Skin of body (tissue), 3 donors: ENCODE measurements at places on chromosomes 12 and 14. TPM values are rescaled to one million over a fixed set of nuclear protein-coding genes. Genes with fewer than 3 reads are reported as not detected.

Gene CLEC1A
- 2.8 TPM for total RNA-seq

Gene FBRSL1
- total RNA-seq = 5.0 TPM

Gene BDKRB1
- total RNA-seq = 0.20 TPM

Gene EXOC3L4
- total RNA-seq = 0.30 TPM

Gene GRIN2B
- 0.30 TPM for total RNA-seq

Gene OVCH1
- 0.30 TPM for total RNA-seq

Gene TAS2R9
- total RNA-seq = not detected

Gene CD27
- total RNA-seq = 0.20 TPM

Gene STXBP6
- 7.6 TPM for total RNA-seq

Gene KRT8
- total RNA-seq = 16.2 TPM

Gene NINJ2
- 2.3 TPM for total RNA-seq

Gene DAO
- total RNA-seq = not detected

- no peak for DNase-seq
These were observed 26.3 kb downstream of the BATF start for GRCh38 chr14:75548544-75548943.

DNA sequence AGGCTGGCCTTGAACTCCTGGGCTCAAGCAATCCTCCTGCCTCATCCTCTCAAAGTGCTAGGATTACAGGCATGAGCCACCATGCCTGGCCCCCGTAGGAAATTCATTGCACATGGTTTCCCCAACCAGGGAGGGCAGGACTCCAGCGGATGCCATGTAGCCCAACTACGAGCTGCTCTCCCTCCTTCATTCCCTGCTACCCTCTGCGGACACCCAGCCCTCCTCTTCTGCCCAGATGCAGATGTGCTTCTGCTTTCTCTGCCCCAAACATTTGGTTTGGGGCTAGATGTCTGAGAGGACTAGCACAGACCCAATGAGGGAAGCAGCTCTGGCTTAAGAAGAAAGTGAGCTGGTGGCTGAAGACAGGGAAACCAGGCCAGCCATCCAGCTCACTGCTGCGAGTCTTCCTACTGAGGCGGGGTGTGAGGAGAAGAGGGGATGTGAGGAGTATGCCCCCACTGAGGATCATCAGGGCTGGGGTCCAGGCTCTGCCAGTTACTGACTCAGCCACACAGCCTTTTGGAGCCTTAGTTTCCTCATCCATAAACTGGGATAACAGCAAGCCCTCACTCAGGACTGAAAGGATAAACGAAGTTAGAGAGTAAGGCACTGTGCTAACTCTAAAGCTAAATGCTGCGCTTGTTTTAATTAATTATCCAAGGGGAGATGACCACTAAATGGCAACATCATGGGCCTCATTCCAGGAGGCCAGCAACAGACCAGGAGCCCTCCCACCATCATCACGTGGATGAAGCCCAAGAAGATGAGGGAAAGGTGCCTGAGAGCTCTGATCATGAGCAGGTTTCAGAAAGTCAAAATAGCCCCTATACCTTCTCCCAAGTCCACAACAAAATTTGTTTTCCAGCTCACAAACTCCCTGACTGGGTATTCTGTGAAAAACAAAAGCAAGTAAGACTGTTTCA, 10.9 kb downstream of the CTDSP2 start:
- DNase-seq = no peak

GRCh38 chr12:68114606-68115005, 44.9 kb downstream of the IFNG start:
- peak; percentile 90 for DNase-seq

DNA sequence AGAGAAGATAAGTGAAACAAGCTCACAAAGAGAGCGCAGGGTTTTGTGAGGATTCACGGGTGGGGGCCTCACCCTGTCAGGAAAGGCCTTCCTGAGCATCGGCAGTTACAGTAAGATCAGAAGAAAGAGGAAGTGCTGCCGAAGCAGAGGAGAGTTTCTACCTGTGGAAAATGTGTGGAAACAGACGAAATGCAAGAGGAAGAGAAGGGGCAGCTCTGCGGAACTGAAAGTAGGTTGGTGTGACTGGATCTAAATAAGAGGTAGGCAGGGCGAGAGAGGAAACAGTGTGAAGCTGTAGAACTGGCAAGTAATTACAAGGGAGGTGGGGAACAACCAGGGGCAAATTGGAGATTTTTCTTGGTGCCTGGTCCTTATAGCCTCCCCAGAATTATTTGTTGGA, 2.6 kb downstream of the GPR68 start:
- DNase-seq = no peak

GRCh38 chr12:28908646-28909045, 240.4 kb upstream of the FAR2 start:
- DNase-seq = no peak

GRCh38 chr14:100159094-100159864, at the start of gene DEGS2:
Gene DEGS2, minus strand, starts transcription at chr14:100159645. Its CDS starts 58 bp downstream, at chr14:100159587.
- no peak for DNase-seq

GRCh38 chr14:36233217-36233616, 56.7 kb upstream of the PTCSC3 start:
- DNase-seq = no peak

GRCh38 chr14:35814371-35815005, 5.4 kb upstream of the RALGAPA1 start:
- DNase-seq = no peak

GRCh38 chr14:91891101-91891500, 23.8 kb upstream of the TC2N start:
- no peak for DNase-seq

DNA sequence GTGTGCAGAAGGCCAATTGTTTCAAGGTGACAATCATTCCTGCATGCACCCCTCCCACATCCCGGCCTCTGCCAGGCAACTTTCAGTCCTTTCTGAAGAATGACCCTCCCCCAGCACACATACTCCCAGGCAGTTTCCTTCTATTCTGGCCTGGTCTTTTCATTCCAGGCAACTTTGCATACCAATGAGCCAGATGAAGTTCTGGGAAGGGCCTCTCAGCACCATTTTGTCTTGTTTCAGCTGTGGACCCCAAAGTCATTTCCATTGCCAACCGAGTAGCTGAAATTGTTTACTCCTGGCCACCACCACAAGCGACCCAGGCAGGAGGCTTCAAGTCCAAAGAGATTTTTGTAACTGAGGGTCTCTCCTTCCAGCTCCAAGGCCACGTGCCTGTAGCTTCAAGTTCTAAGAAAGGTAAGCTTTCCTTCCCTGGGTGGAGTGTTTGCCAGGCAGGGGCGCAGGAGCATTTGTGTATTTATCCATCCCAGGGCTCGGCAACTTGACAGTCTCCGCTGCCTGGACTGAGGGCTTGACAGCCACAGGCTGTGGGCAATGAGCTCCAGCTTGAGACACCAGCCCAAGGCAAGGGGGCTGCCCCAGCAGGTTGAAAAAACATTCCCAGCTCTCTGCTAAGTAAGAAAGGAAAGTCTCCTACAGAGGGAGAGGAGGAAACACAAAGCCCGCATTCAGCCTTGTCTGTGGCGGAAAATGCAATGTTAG, 16.4 kb downstream of the BCL2L14 start:
- no peak for DNase-seq

GRCh38 chr12:100608776-100609175, 35.3 kb downstream of the GAS2L3 start:
- no peak for DNase-seq

GRCh38 chr14:71311061-71311460, 403.8 kb downstream of the PCNX1 start:
- DNase-seq = no peak

GRCh38 chr14:21267886-21268616, 1.2 kb downstream of the HNRNPC start:
- no peak for DNase-seq

- DNase-seq = no peak
These were observed 164.9 kb downstream of the ETV6 start for GRCh38 chr12:11814374-11814773.

- DNase-seq = peak; percentile 12
These were observed 47.4 kb downstream of the SLC38A1 start for GRCh38 chr12:46221255-46222128.

DNA sequence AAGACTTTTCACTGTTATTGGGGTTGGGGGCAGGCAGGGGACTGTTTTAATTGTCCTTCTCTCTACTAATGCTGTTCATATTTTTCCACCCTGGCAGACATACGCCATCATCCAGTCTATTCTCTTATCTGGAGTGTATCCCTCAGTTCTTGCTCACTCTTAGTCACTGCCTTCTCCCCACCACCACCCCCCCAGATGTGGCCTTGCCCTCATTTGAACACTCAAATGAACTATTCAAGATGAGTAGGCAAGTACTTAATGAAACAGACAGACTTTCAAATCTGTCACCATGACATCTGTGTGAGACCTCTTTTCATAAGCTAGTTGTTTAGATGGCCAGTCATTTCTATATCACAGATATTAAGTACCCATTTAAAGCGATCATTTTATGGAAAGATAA, 10.1 kb downstream of the NUDT4 start:
- no peak for DNase-seq

DNA sequence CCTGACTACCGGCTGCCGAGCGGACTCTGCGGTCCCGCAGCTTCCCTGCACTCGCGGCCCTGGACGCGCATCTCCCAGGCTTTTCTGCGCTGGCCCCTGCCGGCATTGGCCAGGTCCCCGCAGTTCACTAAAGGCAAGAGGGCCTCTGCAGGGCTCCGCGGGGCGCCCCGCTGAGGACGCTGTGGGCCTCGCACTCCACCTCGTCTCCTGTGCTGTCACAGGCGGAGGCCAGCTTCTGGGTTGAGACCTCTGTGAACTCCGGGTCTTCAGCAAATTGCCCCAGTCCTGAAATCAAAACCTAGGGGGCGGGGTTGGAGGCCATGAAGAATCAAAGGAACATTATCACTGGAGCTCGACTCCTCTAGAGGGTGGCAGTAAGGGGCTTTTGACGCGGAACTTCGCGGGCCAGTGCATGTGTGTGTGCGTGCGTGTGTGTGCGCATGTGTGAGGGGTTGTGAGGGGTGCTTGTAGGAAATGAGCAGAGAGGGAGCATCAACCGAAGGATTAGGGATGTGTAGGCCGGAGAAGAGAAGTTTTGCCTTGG, 68.5 kb upstream of the CAPRIN2 start:
- DNase-seq = peak; percentile 28

GRCh38 chr12:121709478-121709961, 3.0 kb upstream of the TMEM120B start:
- DNase-seq = no peak

GRCh38 chr14:88210426-88210825, 112.6 kb downstream of the KCNK10 start:
- DNase-seq = no peak

GRCh38 chr12:12331896-12332295, 18.1 kb downstream of the MANSC1 start:
- no peak for DNase-seq

- no peak for DNase-seq
These were observed 71.4 kb upstream of the PRKD1 start for GRCh38 chr14:29999013-29999539.

GRCh38 chr12:79850610-79851299, 84.1 kb downstream of the PPP1R12A start:
- DNase-seq = no peak

- DNase-seq = no peak
These were observed 151.3 kb downstream of the CAND1 start for GRCh38 chr12:67420506-67420905.

DNA sequence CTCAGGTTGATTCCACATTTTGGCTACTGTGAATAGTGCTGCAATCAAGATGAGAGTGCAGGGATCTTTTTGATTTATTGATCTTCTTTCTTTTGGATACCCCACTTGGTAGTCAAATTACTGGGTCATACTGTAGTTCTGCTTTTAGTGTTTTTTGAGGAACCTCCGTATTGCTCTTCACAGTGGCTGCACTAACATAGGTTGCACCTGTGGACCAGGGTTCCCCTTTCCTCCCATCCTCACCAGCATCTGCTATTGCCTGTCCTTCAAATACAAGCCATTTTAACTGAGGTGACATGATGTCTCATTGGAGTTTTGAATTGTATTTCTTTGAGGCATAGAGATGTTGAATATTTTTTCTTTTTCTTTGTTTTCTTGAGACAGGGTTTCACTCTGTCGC, 152.5 kb upstream of the TMEM132C start:
- no peak for DNase-seq

DNA sequence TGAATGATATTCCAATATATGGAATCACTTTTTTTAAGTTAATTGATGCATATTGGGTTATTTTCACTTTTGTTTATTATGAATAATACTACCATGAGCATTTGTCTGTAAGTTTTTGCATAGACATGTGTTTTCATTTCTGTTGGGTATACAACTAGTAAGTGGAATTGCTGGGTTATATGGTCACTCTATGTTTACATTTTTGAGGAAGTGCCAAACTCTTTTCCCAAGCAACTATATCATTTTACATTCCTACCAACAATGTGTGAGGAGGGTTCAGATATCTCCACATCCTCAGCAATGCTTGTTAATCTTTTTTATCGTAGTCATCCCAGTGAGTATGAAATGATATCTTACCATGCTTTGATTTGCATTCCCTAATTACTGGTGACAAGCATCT, 64.0 kb downstream of the MON2 start:
- no peak for DNase-seq

DNA sequence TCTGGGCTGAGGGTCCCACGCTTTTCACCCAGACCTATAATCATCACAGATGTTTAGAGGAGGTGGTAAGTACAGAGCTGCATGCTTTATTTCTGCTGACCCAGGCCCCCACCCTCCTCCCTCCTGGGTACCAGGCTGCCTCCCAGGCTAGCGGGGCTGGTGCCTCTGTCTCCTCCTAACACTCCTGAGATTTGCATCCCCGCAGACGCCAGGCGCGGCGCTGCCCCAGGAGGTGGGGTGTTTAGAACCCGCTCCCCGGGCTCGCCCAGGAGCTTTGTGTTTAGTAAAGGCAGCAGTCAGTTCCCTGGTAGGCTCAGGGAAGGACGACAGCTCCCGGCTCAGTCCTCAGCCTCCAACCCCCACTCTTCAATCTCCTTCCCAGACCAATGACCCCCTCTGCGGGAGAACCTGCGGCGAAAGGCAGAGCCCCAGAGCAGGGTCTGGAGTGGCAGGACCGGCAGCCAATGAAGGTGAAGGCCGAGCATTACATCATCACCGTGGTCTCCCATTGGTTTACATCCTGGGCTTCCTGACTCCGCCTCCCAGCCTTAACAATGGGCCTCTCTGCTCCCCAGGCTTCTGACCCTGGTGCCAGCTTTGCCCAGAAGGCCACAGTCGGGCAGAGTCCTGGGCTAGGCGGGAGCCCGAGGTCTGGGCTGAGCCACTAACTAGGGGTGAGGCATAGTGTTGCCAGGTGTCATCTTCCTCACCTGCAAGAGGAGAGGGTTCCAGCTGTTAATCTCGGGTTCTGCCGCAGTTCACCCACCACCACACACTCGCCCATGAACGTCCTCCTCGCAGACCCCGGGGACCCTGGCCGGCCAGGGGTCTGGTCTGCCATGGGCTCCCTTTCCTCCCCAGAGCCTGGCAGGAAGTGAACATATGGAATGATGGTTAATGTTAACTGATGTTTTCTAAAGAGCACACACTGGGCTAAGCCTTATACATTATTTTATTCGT, 57.5 kb downstream of the CALM1 start:
- DNase-seq = peak; percentile 34

DNA sequence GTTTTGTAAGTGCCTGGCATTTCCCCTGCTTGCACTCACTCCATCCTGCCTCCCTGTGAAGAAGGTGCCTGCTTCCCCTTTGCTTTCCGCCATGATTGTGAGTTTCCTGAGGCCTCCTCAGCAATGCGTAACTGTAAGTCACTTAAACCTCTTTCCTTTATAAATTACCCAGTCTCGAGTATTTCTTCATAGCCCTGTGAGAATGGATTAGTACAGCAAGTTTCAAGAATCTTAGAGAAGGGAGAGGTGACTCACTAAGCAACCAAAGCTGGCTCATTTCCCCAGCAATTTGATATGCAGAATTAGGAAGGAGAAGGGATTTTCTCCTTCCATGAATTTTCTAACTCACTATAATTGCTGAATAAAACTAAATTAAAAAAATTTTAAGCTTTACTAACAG, 251.0 kb upstream of the FOXG1 start:
- DNase-seq = no peak
